ENCODE measurements at places on chromosomes 16 and 17. TPM values are rescaled to one million over a fixed set of nuclear protein-coding genes. Genes with fewer than 3 reads are reported as not detected.

PLA2G10 gene
- total RNA-seq, result not detected

ATP2C2 gene
- not detected for total RNA-seq

TMEM231 gene
- total RNA-seq, result 10.7 TPM

ELMO3 gene
- total RNA-seq, result 3.0 TPM

PRAC2 gene
- total RNA-seq, result not detected

FOXJ1 gene
- not detected for total RNA-seq

CDH3 gene
- total RNA-seq, result 0.10 TPM

C1QL1 gene
- total RNA-seq, result 3.6 TPM

FBXO39 gene
- not detected for total RNA-seq

NLRC3 gene
- total RNA-seq, result 0.11 TPM

KRTAP3-2 gene
- total RNA-seq, result not detected

NPB gene
- total RNA-seq, result 0.34 TPM

KCNJ2 gene
- 0.66 TPM for total RNA-seq

OTOP3 gene
- not detected for total RNA-seq

CHD9NB gene
- total RNA-seq, result 3.7 TPM

GRAP gene
- total RNA-seq, result 0.11 TPM

CACNG5 gene
- total RNA-seq, result not detected

USP32 gene
- 34.4 TPM for total RNA-seq

OVCA2 gene
- total RNA-seq, result 54.9 TPM

HS3ST3B1 gene
- total RNA-seq, result 6.4 TPM

RASD1 gene
- total RNA-seq, result not detected

KRT24 gene
- total RNA-seq, result not detected

FDXR gene
- 48.7 TPM for total RNA-seq

IGSF6 gene
- not detected for total RNA-seq

MPO gene
- total RNA-seq, result not detected

TBC1D3K gene
- total RNA-seq, result 1.2 TPM

NHLRC4 gene
- 0.07 TPM for total RNA-seq

CRYBA1 gene
- total RNA-seq, result not detected

RPS15A gene
- 1,749 TPM for total RNA-seq

SLC52A1 gene
- total RNA-seq, result not detected

C16orf92 gene
- not detected for total RNA-seq

MYO15A gene
- total RNA-seq, result not detected

OR4D1 gene
- not detected for total RNA-seq

TP53TG3 gene
- 3.7 TPM for total RNA-seq

MILR1 gene
- total RNA-seq, result 7.3 TPM

NUPR1 gene
- 8.2 TPM for total RNA-seq

SPNS1 gene
- total RNA-seq, result 36.5 TPM
